ENCODE measurements at places on chromosomes 7 and 10. TPM values are rescaled to one million over a fixed set of nuclear protein-coding genes. Genes with fewer than 3 reads are reported as not detected.

GRCh38 chr7:112556633-112557032 lies 75.8 kb downstream of the LSMEM1 start:
- DNase-seq = no peak

STRIP2 gene
- 1.7 TPM for total RNA-seq

DNA sequence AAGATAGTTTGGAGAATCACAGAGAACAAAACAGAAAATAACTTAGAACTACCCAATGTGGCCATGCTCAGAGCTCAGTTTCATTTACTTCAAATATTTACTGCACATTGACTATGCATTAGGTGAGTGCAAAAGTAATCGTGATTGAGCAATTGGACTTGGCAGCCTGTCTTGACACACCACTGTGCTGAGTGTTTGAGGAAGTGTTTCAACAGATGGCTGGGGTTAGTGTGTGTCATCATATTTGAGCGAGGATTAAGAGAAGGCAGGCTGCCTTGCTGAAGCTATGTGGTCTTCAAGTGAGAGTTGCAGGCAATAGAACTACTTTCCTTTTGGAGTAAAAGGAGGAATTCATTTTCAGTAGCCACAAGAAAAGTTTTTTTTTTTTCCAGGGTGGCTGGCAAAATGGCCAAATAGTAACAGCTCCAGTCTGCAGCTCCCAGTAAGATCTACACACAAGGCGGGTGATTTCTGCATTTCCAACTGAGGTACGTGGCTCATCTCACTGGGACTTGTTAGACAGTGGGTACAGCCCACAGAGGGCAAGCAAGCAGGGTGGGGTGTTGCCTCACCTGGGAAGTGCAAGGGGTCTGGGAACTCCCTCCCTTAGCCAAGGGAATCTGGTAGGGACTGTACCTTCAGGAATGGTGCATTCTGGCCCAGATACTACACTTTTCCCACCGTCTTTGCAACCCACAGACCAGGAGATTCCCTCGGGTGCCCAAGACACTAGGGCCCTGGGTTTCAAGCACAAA lies 37.6 kb downstream of the AKR1C4 start:
- DNase-seq = no peak

- DNase-seq = no peak
Observed at GRCh38 chr7:154186811-154187210, 134.6 kb downstream of the DPP6 start.

- peak; percentile 30 for DNase-seq
Observed at GRCh38 chr10:24209432-24209771, 464 bp downstream of the KIAA1217 start.

Measured in Caki2 (cell line).